ENCODE measurements at places on chromosomes 16 and 17.

- DNase-seq, result no peak
Measured at GRCh38 chr16:88903267-88903666, 36.8 kb upstream of the PABPN1L start.

DNA sequence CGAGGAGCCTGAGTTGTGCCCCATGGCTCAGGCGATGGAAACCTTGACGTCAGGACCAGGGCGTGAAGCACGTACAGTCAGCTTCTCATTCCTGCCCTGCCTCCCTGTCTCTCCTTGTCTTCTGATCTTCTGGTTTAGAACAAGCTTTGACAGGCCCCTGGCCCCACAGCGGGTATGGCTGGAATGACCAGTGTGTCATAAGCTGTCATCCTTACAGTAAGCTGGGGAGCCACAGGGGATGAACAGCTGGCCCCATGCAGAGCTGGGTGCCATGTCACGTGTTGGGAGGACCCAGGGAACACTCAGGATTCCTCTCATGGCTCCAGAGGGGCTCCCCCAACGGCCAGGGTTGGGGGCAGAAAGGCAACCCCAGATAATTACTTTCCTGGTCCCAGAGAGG is 157.6 kb upstream of the PLCG2 start:
- no peak for DNase-seq

- no peak for DNase-seq
Measured at GRCh38 chr17:82353484-82353883, 5.6 kb upstream of the TEX19 start.

- peak; percentile 18 for DNase-seq
Measured at GRCh38 chr17:4565209-4566141, 5.1 kb upstream of the GGT6 start.

DNA sequence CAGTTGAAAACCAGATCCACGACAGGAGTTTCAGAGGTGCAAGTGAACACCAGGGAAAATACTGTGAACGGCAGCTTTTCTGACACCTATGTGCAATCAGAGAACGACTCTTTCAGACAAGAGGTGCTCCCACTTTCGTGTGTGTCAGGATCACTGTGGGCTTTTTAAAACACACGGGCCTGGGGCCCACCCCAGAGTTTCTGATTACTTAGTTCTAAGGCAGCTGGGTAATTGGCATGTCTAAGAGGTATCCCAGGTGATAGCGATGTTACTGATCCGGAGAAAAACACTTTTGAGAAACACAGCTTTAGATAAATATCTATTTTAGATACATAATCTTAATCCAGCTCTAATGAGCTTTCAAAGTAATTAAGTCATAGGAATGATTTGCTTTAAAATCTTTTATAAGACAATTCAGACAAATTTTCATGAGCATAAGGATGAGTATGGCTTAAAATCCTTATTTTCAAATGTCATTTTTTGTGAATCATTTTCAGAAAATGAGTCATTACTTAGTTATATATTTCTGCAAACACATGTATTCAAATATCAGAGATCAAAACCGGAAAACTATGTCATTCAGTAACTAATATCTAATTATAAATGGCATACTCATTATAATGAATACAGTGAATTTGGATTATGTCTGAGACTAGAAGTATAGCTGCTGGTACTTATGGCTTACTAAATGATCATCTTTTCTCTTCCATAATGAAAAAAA is 217.9 kb upstream of the PSMD7 start:
- no peak for DNase-seq
